ENCODE measurements at places on chromosomes 6 and 20. TPM values are rescaled to one million over a fixed set of nuclear protein-coding genes. Genes with fewer than 3 reads are reported as not detected.

Gene CST4
- total RNA-seq, result not detected

Gene RNF39
- total RNA-seq, result not detected

DNA sequence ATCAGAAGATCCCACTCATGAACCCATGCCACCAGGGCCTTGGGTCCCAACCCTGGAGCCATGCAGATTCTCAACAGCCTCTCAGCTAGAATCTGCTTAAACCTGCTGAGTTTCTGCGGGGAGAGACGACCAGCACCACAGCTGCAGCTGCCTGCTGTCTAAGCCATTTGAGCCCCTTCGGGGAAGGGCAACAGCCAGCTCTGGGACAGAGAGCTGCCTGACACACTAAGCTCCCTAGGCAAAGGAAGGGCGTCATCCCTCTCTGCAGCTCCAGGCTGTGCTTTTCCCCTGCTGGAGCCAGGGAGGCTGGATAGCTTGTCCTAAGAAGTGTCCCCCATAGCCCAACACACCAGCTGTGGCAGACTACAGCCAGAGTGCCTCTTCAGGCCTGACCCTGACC lies 182.5 kb downstream of the OTOR start:
- H3K4me3 ChIP-seq, result no peak overlapping the region
- peaks cover 3% of the 10 kb centered on the region for H3K36me3 ChIP-seq
- DNase-seq, result no peak
- peaks cover 10% of the 10 kb centered on the region for H3K4me1 ChIP-seq

Gene ULBP1
- 29.8 TPM for total RNA-seq
